Fibroblast of the aortic adventitia (primary cell): ENCODE measurements at places on chromosomes 16 and 17.

GRCh38 chr17:43025766-43026537 is 921 bp downstream of the RND2 start:
- no peak for DNase-seq

DNA sequence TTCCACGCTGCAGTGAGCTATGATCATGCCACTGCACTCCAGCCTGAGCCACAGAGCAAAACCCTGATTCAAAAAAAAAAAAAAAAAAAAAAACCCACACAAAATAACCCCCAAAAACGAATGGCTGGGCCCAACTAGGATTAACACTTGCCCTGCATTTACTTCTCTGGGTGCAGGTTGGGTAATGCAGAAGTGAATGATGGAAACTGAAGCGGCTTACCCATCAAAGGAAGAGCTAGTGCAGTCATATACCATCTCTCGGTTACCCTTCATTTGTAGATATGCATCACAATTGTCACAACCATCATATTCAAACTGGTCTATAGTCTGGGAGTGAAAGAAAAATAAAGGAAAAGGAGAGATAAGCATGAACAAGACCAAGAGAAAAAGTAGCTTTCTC is 819 bp downstream of the SUPT4H1 start:
- no peak for DNase-seq

GRCh38 chr16:85584267-85584666 is 28.9 kb upstream of the GSE1 start:
- DNase-seq = no peak

DNA sequence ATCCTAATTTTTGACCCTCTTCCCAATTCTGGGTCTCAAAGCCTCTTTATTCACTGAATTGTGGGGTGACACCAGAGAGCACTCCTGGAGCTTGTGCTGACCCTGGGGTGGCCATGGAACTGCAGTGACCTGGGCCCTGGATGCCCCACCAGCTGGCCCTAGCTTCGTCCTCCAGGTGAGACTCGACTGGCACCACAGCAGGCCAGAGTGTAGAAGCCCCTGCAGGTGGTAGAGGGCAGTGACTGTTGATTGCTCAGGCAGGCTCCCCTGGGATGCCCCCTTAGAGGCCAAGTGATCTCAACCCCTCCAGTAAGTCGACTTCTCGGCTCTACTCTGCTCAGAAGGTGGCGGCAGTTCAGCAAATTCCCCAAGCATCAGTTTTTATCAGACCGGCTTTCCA is 6.4 kb downstream of the FA2H start:
- no peak for DNase-seq

GRCh38 chr17:56717471-56717870 is 116.2 kb downstream of the C17orf67 start:
- no peak for DNase-seq

DNA sequence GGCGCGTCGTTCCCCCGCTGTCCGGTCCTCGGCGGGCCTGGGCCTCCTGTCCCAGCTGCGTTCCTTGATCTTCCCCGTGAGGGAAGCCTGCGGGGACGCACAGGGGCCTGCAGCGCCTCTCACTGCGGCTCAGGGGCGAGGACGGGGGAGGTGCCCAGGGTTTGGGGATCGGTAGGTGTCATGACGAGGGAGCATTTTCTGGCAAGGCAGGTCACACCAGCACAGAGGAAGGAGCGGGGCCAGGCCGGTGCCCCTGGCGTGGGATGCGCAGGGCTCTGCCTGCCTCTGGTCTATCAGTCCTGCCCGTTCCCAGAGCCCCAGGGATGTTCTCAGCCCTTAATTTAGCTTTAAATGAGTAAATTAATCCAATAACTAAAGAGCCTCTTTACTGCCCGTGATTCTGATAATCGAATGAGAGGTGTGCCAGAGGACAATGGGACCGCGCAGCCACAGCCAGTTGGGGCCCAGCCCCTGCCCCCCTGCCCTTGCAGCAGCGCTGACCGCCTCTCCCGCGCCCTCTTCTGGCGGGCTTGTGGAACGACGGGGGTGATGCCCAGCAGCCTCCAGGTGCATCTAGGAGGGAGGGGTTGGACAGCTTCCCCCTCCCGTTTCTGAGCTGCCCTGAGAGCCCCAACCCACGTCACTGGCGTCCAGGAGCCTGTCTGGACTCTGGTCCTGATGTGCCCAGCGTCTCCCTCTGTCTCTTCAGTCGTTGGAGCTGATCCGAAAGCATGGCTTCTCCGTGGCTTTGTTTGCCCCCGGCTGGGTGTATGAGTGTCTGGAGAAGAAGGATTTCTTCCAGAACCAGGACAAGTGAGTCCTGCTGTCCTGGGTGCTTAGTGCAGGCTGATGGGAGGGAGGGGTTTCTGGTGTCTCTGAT is 7.9 kb downstream of the ENGASE start:
- peak; percentile 12 for DNase-seq

GRCh38 chr16:82051656-82052055 is 16.6 kb downstream of the HSD17B2 start:
- DNase-seq = no peak

DNA sequence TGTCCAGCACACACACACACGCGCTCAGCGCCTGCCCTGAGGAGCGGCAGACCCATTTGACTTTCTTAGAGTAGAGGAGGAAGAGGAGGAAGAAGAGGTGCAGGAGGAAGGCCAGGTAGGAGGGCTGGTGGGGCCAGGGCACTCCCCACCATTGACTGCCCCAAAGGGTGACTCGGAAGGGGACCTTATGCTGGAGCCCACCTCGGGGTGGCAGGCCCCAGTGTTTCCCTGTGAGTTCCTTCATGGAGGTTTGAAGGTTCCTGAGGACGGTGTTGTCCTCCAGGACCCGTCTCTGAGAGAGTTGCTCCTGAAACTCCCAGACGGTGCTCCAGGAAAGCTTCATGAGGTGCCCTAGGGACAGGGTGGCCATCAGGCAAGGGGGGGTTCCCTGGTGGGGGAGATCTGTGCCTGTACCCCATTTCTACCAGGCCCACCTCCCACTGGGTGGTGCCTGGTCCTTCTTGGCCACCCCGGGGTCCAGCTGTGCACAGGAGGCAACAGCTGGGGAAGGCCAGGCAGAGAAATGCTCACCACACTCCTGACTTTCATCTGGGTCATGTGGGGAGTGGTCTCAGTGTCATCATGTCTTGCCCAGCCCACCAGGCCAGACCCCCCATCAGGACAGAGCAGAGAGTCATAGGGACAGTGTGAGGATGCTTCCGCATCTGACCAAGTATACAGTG is 89.5 kb downstream of the TNFRSF13B start:
- DNase-seq = no peak

- DNase-seq = no peak
These were observed 7.0 kb upstream of the EFNB3 start for GRCh38 chr17:7697828-7698588.

GRCh38 chr16:9159839-9160550 is 68.6 kb downstream of the HAPSTR1 start:
- DNase-seq = peak; percentile 69

GRCh38 chr17:48322060-48322459 is 108.0 kb downstream of the SKAP1 start:
- peak; percentile 18 for DNase-seq

GRCh38 chr17:57395721-57396321 is 139.5 kb downstream of the MSI2 start:
- no peak for DNase-seq

DNA sequence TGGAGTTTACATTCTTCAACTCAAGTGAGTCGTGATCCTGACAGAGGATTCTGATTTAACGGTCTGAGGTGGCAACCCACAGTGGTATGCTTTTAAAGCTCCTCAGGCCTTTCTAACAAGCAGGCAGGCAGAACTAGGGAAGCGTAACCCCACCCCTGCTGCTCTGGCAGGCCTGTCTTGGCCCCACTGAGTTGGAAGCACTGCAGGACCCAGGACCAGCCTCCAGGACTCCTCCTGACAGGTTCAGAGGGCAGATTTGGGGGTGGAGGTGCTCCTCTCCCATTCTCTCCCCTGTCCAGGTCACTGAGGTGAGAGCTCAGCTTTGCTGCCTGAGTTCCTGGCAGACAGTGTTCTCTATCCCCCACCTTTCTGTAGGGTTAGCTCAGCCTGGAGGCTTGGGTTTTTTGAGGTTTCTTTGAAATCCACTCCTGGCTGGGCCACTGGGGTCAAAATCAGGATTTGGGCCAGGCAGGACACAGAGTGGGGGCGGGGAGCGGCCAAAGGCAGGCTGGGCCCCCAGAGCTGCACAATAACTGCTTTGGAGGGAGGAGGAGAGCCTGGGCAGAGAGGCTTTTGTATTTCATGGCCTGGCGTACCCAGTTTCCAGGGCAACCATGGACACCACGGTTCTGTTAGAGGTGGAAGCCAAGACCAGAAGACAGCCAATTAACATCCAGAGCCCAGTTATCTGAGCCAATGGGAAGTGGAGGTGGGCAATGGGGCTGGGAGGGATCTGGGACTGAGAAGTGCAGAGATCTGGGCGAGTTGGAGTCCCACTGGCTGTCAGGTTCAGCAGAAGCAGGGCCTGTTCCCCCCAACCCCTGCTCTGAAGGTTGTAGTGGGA is 9.5 kb downstream of the MRPL27 start:
- DNase-seq = peak; percentile 52

DNA sequence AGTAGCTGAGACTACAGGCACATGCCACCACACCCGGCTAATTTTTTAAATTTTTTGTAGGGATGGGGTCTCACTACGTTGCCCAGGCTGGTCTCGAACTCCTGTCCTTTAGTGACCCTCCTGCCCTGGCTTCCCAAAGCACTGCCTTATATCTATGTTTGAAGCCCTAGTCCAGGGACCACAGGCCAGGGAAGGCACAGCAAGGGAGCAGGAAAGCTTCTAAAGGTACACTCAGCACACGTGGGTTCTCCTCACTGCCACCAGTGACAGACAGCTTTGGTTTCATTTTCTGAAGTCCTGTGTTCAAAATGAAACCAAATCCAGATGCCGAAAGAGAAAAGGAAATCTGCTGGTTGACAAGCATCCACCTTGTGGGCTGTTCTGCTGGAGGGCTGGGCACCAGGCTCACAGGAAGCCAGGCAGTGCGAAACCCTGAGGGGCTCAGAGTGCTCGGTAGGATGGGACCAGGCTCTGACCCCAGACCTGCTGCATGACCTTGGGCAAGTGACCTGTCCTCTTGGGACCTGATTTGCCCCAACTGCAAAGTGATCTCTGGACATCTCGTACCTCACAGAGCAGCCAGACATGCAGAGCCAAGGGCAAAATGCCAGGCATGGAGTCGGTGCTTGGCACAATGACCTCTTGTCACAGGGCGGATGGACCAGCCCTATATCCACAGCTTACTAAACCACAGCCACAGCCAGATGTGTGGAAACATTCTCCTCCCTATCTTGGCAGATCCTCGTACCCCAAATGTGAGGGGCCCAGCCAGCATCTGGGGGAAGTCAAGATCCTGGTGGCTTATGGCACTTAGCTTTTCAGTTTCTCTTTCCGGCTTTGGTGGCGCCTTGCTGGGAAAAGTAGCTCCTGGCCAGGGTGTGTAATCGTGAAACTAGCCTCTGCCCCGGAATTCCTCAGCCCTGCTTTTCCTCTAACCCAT is 2.8 kb upstream of the SOCS1 start:
- DNase-seq = peak; percentile 35

- no peak for DNase-seq
These were observed 4.4 kb downstream of the TBX6 start for GRCh38 chr16:30087181-30087898.

- no peak for DNase-seq
These were observed 11.7 kb downstream of the CCDC57 start for GRCh38 chr17:82200743-82201497.

DNA sequence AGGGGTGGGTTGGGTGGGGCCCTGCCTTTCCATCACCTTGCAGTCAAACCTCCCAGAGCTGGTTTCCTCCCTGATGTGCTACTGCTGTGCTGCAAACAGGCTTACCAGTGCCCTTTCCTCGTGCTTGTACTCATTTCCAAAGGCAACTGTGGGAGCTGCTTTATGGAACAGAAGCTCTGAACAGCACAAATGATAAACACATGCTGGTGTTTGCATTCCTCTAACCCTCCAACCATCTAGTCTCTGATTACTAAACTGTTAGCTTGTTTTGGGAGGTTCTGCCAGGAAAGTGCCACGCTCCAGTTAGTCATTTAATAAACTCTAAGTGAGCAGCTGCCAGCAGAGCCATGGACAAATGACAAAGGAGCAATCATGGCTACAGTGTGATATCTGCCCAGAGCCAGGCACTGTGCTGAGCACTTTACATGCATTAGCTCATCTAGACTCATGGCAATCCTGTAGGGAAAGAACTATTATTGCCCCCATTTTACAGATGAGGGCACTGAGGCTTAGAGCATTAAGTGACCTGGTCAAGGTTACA is 110.4 kb downstream of the VAT1L start:
- peak; percentile 57 for DNase-seq

GRCh38 chr16:76484020-76484419 is 206.8 kb downstream of the CNTNAP4 start:
- DNase-seq = no peak

GRCh38 chr17:61477204-61477834 is 25.1 kb downstream of the TBX4 start:
- peak; percentile 33 for DNase-seq

- DNase-seq = no peak
These were observed 7.5 kb upstream of the JUP start for GRCh38 chr17:41793784-41794539.

GRCh38 chr17:66468241-66469087 is 166.1 kb downstream of the PRKCA start:
- peak; percentile 33 for DNase-seq

- DNase-seq = peak; percentile 78
These were observed 92.9 kb upstream of the SALL1 start for GRCh38 chr16:51243936-51244436.

DNA sequence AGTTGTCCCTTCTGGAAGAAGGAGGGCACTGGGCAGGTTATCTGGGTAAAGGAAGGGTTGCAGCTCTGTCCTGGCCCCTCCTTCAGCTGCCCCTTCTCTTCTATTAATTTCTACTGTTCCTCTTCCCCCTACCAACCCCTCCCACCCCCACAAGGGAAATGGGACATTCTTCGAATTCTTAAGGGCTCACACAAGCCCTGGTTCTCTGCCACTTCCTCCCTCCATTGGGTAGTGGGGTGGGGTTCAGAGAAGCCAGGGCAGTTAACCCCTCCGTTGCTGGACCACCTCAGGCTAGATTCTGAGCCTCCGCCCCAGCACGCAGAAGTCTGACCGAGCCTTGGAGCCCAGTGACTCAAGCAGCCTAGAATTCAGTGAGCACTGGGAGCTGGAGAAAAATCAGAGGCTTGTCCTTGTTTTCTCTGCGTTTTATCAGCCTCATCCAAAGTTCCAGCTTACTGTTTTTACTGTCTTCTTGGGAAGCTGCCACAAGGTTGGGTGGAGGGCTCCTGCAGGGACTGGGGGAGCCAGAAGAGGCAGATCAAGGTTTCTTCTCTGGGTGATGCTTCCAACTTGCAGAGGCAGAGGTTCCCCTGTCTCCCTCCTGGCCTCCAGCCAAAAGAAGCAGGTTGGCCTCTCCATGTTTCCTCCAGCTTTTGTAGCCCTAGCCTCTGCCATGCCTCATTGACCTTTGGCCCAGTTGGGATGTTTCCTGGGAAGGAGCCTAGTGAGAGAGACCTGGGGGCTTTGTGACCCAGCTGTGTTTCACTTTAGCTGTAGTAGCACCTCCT is 10.2 kb downstream of the LASP1 start:
- DNase-seq = peak; percentile 90

GRCh38 chr17:1755827-1756262 is 6.0 kb upstream of the SERPINF1 start:
- DNase-seq = no peak

- no peak for DNase-seq
These were observed 20.3 kb downstream of the KPNB1 start for GRCh38 chr17:47670064-47670463.

GRCh38 chr16:11032922-11033291 is 88.5 kb downstream of the CLEC16A start:
- peak; percentile 94 for DNase-seq

GRCh38 chr17:57352665-57353175 is 96.4 kb downstream of the MSI2 start:
- DNase-seq = peak; percentile 39

GRCh38 chr16:66774981-66775380 is 23.6 kb upstream of the DYNC1LI2 start:
- peak; percentile 39 for DNase-seq
